ENCODE measurements at places on chromosomes 4 and X. TPM values are rescaled to one million over a fixed set of nuclear protein-coding genes. Genes with fewer than 3 reads are reported as not detected.
A peak's percentile ranks its signal among the peaks of the same experiment; 100 is the strongest.

ZXDB gene
- 0.96 TPM for polyA plus RNA-seq

GAB3 gene
- polyA plus RNA-seq = 6.2 TPM

GRCh38 chr4:25856756-25857155, 6.0 kb downstream of the SEL1L3 start:
- peak; percentile 67 for DNase-seq

- DNase-seq = no peak
Observed at GRCh38 chrX:10120331-10120730, 36.4 kb upstream of the CLCN4 start.

- no peak for DNase-seq
Observed at GRCh38 chr4:155811083-155811482, 52.3 kb downstream of the GUCY1B1 start.

CENPE gene
- 0.03 TPM for polyA plus RNA-seq

GRCh38 chr4:8595237-8596087, 2.9 kb downstream of the CPZ start:
- DNase-seq = no peak

- DNase-seq = peak; percentile 66
Observed at GRCh38 chrX:107700317-107700774, 72.0 kb downstream of the PRPS1 start.

CWH43 gene
- not detected for polyA plus RNA-seq

- no peak for DNase-seq
Observed at GRCh38 chr4:1864076-1865008, 6.9 kb upstream of the NSD2 start.

MAGEC3 gene
- polyA plus RNA-seq = not detected

DNA sequence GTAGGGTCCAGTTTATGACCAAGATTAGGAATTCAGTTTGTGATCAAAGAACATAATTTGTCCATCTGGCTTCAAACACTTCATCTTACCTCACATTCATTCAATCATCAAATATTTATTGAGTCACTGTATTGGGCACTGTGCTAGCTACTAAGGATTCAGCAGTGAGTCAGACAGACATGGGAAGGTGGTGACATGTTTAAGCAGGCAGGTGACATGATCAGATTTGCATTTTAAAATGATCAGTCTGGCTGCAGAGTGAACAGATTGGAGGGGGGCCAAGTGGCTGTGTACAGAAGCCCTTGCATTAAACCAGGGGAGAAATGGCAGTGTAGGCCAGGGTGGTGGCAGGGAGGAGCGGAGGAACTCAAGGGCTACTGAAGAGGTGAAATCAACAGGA, 25.1 kb upstream of the APLN start:
- DNase-seq = no peak

DNA sequence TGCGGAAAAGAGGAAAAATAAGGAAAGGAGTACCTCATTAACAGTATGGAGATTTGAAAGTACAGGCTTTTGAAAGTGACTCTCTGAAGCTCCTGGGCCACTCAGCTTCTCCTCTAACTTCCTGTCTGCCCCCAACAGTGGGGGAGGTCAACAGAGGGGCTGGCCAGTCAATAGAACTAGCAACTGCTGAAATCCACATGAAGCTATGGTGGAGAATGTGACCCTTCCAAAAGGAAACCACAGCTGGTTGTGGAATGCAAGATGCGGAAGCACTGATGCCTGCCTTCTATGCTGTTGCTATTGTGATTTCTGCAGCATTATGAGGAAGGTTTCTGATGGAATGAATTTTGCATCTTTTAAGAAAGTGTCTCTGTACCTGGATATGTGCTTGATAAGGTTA, 2.4 kb downstream of the CORIN start:
- DNase-seq = no peak

- no peak for DNase-seq
Observed at GRCh38 chr4:71052034-71052433, 58.6 kb downstream of the DCK start.

DNA sequence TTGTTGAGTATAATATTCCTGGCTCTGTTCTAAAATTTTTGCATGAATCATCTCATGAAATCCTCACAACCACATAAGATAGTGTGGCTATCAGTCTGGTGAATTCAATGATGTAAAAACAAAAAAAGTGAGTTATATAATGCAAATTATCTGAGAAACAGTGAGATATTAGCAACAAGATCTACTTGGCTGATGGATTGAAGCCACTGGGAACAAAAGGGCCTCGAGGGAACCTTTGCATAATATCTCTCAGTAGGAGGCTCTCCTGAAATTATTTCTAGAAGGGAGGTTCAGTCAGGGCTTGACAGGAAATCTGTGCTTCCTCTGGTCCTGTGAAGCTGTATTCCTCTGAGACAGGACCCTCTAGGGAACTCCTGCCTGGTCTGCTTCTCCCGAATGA, 30.1 kb upstream of the NUP54 start:
- DNase-seq = no peak

GRCh38 chrX:2933125-2933900, 4.2 kb upstream of the ARSD start:
- DNase-seq = peak; percentile 35

- peak; percentile 13 for DNase-seq
Observed at GRCh38 chrX:69538321-69538876, 34.3 kb downstream of the NALF2 start.

CT45A3 gene
- polyA plus RNA-seq = not detected

All from CD14-positive monocyte (primary cell).